ENCODE measurements at places on chromosomes 7 and 10.
A peak's percentile ranks its signal among the peaks of the same experiment; 100 is the strongest.

- DNase-seq, result no peak
Measured at GRCh38 chr7:101116898-101117297, 10.0 kb upstream of the SERPINE1 start.

- no peak for DNase-seq
Measured at GRCh38 chr7:115475761-115476385, 554.0 kb downstream of the MDFIC start.

DNA sequence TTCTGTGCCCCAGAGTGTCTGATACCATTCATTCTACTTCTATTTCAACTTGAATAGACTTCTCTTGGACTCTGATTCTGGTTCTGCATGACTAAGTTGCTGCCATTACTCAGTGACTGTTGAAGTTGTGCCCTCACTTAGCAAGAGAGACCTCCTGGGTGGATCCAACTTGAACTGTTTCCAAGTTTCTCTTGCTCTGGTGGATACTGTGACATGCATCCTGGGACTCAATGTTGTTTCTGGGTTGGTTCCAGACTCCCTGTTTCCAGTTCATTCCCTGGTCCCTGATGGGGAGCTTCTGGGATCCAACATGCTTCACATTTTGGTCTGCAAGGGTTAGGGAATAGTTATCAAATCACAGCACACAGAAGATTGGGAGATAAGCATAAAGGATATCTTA, 26.2 kb upstream of the PRPF18 start:
- DNase-seq, result no peak

DNA sequence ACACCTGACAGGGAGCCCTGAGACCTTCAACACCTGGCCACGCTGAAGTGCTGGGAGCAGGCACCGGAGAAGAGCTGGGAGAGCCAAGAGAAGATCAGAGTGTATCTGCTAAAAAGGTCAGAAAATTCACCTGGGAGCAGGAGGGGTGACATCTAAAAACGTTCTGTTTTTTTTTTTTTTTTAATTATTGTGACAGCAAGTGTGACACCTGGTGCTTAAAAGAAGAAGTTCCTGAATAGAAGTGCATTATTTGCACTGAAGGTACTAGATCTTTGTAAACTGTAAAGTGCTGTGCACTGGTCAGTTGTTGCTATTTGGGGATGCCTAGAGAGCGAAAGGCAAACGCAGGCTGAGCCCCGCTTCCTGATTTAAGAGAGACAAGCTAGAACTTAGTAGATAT, 422.0 kb downstream of the PLXNA4 start:
- DNase-seq, result no peak

DNA sequence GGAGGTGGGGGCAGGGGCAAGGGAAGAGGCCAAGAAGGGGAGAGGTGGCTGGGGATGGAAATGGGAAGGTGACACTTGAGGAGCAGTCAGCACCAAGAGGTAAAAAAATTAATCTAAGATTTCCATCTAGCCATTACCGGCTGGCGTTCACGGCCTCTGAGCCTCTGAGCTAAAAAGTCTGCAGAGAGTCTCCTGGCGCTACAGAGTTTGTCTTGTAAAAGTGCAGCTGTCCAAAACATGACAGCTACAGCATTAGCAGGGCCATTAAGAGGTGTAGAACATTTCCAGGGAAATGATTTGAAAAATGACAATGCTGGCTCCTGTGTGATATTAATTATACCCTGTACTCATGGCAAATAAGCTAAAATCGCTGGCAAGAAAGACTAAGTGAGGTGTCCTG, 167.6 kb downstream of the LRMDA start:
- no peak for DNase-seq

- no peak for DNase-seq
Measured at GRCh38 chr7:111363099-111363498, 199.2 kb downstream of the IMMP2L start.

DNA sequence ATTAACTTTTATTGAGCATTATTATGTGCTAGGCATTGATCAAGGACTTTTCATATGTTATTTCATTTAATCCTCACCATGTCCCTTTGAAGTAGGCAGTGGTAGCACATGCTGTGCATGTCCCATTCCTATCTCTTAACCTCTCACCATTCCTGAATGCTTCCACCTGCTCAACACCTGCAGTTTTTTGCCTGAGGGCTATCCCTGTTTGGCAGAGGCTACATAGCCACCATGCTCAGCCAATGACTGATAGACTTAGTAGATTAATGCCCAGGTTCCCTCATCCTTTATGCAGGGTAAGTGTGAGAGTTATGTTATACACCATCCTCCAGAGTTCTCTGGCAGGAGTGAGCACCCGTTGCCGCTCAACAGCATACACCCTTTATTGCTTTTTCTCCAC, 387.8 kb downstream of the BBS9 start:
- no peak for DNase-seq

GRCh38 chr7:36497775-36498174, 108.1 kb downstream of the ANLN start:
- DNase-seq, result no peak

DNA sequence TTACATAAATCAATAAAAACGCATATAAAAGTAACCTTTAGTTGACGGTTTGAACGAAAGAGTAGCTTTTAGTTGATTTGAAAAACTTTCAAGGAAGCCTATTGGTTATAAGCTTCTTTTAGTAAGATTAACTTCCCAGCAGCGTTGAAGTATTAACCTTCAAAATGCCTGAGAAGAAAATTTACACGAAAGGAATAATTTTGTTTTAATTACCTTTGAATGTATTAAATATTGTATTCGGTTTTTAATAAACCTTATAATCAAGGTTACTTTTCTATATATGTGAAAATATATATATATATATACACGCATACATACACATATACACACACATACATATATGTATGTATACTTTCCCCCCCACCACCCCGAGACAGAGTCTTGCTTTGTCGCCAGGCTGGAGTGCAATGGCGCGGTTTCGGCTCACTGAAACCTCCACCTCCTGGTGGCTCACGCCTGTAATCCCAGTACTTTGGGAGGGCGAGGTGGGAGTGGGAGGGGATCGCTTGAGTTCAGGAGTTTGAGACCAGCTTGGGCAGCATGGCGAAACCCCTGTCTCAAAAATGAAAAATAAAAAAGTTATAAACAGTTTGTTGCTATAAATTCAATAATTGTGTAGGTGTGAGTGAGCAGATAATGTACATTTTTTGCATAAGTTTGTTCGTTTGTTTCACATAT, 57.6 kb upstream of the EZH2 start:
- DNase-seq, result peak; percentile 25

GRCh38 chr10:13528123-13528874, 515 bp downstream of the BEND7 start:
- DNase-seq, result no peak

- DNase-seq, result no peak
Measured at GRCh38 chr7:140656548-140657515, 15.9 kb upstream of the ADCK2 start.

GRCh38 chr10:17432723-17433122, 21.7 kb downstream of the ST8SIA6 start:
- DNase-seq, result no peak

- DNase-seq, result no peak
Measured at GRCh38 chr10:60138842-60139241, 232.5 kb upstream of the CCDC6 start.

DNA sequence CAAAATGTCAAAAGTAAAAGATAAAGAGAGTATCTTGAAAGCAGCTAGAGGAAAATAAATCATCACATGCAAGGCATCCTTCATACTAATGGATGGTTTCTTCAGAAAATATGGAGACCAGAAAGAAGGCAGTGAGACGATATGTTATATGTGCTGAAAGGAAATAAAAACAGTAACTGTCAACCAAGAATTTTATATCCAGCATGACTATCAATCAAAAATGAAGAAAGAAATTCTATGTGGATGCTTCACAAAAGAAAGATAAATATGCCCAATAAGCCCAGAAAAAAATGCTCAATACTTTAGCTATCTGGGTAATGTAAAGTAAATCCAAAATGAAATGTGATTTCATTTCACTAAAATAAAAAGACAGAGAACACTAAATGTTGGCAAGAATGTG, 142.1 kb downstream of the DGKI start:
- DNase-seq, result no peak

- no peak for DNase-seq
Measured at GRCh38 chr10:119355930-119356329, 148.6 kb downstream of the GRK5 start.

- no peak for DNase-seq
Measured at GRCh38 chr7:158192184-158192835, 395.3 kb downstream of the PTPRN2 start.

- DNase-seq, result no peak
Measured at GRCh38 chr10:60139798-60140566, 233.6 kb upstream of the CCDC6 start.

DNA sequence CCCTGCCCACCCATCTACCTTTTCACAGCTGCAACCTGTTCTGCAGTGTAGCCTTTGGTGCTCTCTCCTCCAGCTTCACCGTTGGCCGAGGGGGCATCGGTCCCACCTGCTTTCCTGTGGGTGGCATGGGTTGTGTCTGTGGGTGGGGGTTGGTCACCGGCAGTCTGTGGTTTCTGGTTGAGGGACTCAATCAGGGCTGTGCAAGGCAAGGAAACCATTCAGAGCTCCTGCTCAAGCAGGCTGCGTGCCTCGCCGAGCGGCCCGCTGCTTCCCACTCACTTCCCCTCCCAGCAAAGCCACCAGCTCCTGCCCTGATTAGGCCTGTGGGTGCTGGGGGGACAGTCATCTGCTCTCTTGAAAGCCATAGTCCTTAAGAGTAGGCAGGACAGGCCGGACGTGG, 9.8 kb downstream of the DNAJB12 start:
- no peak for DNase-seq

DNA sequence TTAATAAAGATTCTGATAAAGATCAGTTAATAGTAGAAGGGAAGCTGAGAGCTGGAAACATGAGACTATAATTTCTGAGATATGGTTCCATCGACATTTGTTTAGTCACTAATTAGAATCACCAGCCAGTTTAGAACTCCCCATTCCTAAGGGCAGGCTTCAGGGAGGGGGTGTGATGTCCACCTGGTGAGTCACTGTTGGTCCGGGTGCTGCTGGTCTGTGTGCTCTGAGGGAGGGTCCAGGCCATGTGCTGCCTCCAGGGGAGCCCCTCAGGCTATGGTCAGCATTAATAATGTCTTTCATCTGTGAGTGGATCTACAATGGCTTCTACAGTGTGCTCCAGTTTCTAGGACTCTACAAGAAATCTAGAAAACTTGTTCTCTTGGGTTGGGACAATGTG, 115.8 kb downstream of the ADAM12 start:
- no peak for DNase-seq

DNA sequence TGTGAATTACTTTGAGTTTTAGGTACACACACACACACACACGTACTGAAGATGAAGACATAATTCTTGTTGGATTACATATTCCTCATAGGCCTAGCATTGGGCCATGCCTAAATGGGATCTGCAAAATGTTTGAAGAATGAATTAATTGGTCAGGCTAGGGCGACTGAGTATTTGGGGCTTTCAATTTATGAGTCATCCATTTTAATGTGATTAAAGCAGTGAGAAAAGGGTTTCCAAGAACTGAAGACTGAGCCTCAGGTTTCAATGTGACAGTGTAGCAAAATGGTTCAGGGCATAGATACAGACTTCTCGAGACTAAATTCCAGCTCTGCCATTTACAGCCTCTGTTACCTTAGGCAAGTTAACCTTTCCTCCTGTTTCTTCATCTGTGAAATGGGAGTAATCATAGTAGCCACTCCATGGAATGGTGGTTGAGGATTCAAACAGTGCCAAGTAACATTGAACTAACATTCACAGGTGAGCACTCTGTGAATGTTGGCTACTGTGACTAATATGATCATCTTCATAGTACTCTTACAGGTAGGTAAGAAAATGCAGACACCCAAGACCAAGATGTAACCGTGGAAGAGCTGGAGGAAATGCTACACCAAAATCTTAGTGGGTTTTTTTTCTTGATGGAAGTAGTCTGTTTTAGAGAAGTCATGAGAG, 7.6 kb downstream of the BPGM start:
- no peak for DNase-seq

DNA sequence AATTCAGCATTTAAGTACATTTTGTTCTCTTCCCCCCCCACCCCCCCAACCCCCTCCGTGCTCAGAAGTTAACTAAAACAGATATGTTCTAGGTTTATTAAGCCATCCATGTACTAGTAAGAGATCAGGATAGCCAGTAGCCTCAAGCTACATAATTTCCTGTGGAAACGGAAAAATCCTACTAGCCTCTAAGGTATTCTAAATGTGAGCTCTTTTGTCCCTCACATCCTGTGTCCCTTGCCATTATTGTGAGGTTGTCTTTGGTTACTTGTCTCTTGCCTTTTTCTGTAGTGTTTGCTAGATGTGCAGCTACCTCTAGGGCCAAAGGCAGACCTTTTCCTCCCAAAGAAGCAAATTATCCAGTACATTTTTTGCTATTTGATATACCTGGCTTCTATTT, 92.1 kb downstream of the BTRC start:
- DNase-seq, result no peak

- no peak for DNase-seq
Measured at GRCh38 chr10:24526085-24526649, 197.5 kb downstream of the ARHGAP21 start.

- no peak for DNase-seq
Measured at GRCh38 chr7:69232445-69233376, 365.6 kb upstream of the AUTS2 start.

All from stimulated activated CD8-positive, alpha-beta memory T cell treated with anti-CD3 and anti-CD28 coated beads, Interleukin-2, amount 100 ng/mL, for 1 hour (primary cell).